ENCODE measurements at places on chromosomes 11 and 22.
A peak's percentile ranks its signal among the peaks of the same experiment; 100 is the strongest.

DNA sequence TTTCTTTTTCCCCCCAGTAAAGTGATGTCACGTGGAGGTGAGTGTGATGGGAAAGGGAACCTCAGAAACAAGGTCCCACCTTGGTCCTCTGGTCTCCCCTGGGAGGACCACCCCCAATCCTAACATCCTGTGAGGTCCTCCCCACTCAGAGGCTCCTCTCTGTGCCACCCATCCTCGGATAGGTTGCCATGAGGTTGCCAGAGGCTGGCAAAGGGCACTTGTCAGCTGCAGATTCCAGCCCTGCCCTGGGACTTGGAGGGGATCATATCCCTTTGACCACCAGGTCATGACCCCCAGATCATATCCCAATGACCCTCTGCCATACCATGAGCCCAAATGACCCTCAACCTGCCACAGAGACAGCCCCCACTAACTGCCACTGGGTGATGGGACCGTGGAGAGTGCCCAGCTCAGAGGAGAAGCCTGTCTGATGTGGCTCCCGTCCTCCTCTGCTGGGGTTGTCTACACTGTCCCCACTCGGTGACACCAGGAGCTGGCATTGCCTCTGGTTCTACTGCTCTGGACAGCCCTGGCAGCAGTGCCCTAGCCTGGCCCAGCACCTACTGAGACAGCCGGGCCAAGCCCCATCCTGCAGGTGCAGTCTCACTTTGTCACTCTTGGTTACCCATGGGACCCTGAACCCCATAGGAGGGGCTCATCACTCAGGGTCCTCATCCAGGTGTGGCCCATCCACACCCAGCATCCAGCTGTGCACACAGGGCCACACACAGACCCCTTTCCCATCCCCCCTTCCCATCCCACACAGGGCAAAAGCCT is 90.2 kb upstream of the KCNQ1OT1 start:
- peak; percentile 54 for DNase-seq

GRCh38 chr11:60615497-60615896 is 83.9 kb upstream of the MS4A8 start:
- DNase-seq: no peak

DNA sequence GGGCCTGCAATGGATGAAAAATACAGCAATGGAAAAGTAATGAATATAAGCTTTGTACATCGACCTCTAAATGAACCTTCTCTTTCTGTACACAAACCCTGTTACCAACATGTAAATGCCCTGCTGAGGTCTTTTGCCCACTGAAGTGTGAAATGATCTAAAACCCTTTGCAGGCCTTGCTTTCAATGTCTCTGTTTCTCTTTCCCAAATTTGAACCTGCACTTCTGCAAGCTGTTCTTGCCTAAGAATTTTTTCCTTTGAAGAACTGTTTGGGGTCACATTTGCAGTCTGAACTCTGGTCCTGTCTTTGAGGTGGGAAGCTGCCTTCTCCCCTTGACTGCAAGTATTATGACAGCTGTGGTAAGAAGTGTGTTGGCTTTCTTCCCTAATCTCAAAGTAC is 1237.1 kb downstream of the FAM181B start:
- DNase-seq: no peak

GRCh38 chr11:12019337-12019736 is 10.9 kb upstream of the DKK3 start:
- DNase-seq: no peak

GRCh38 chr22:47162865-47163264 is 400.4 kb downstream of the TBC1D22A start:
- DNase-seq: peak; percentile 56

DNA sequence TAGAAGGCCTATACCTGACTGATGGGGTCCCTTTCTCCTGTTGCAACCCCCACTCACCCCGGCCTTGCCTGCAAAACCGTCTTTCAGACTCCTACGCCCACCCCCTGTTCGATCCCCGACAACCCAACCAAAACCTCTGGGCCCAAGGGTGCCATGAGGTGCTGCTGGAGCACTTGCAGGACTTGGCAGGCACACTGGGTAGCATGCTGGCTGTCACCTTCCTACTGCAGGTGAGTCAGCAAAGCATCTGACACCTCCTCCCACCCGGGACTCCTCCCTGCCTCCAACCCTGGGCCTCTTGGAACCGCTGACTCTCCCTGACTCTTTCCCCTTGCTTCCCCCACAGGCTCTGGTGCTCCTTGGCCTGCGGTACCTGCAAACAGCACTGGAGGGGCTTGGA is 1.2 kb downstream of the ROM1 start:
- DNase-seq: no peak

GRCh38 chr11:132745306-132745705 is 787.0 kb downstream of the OPCML start:
- DNase-seq: no peak

DNA sequence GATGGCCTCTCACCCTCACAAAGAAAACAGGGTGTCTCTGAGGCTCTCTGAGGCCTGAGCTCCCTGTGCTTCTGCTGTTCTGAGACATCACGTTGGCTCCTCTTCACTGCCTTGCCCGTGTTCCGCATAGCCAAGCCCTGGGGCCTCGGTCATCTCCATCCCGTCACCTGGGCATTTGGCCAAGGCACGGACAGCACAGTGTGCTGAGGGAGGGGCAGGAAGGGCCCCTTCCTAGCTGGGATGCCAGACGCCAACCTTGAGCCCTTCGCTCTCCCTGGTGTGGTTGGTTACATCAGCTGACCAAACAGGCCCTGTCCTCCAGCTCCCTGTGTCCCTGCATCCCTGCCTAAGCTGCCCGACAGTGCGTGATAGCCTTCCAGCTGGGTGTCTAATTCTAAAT is 25.9 kb downstream of the MOV10L1 start:
- DNase-seq: peak; percentile 73

- no peak for DNase-seq
Observed at GRCh38 chr22:26806445-26807175, 149.2 kb downstream of the MIAT start.

- no peak for DNase-seq
Observed at GRCh38 chr11:75768909-75769771, 562 bp downstream of the DGAT2 start.

- no peak for DNase-seq
Observed at GRCh38 chr11:113345978-113346377, 31.6 kb downstream of the TTC12 start.

DNA sequence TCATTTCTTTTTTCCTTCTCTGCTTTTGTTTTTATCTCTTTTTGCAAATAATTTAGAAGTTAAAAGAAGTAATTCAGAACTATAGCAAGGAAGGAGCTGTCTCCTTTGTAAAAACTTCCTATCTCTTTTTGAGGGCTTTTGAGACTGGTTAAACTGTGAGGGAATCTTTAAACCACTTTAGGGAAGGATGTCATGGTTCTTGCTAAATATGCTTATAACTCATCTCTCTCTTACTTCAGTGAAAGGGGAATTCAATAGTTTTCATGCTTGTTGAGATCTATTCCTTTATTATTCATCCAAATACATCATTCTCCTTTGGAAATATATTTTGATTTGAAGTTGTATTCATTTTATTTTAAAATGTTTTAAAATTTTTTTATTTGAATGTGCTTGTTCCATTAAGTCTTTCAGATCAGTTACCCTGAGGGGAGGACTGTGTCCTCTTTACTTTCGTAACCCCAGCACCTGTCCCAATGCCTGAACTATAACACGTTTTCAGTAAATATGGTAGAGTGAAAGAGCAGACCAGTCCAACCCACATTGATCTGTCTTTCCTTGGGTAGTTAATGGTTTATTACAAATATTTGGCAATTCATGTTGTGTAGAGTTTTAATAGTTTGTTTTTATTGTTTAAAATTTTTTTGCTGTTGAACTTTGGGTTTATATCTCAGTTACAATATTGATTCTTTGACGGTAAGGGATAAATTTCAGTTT is 27.5 kb downstream of the AMOTL1 start:
- no peak for DNase-seq

- DNase-seq: no peak
Observed at GRCh38 chr11:859394-860131, 16.9 kb downstream of the TSPAN4 start.

DNA sequence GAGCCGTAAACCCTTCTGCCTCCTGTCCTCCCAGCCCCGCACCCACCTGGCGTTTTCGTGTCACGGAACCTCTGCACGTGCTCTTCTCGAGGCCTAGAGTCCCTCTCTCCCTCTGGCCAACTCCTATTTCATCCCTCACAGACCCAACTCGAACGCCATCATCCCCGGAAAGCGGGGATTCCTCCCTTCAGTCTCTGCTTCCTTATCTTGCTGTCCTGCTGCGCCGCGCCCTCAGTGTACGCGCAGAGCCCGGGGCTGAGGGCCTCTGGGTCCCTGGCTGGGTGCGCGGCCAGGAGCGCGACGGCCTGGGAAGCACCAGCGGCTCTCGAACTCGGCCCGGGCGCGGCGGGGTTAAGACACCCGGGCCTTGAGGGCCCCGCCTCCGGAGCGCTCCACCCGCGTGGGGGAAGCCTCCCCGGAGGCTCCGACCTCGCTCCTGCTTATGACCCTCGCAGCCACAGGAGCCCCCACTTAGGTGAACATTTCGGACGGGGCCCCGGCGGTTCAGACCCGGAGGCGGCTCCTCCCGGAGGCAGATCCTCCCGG is 398 bp upstream of the ATG16L2 start:
- DNase-seq: no peak

DNA sequence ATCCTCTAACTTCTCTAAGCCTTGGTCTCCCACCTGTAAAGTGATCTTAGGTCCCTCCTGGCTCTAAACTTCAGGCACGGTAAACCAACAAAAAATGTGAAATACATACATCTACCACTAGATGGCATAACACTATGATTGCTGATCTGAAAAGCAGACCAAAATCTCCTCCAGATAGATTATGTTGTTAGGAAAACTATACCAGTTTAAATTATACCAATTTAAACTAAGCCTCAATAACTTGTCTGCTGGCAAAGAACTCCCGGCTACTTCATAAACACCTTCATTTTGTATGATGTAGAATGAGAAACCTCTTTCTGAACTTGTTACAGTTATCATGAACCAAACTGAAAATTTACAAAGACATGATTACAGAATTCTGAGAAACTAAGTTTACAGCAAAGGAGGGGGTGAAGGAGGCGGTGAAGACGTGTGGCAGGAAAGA is 85.9 kb downstream of the SBF2 start:
- DNase-seq: no peak

- no peak for DNase-seq
Observed at GRCh38 chr11:123421589-123421988, 8.5 kb upstream of the GRAMD1B start.

GRCh38 chr22:39129746-39130145 is 22.7 kb downstream of the CBX7 start:
- no peak for DNase-seq

DNA sequence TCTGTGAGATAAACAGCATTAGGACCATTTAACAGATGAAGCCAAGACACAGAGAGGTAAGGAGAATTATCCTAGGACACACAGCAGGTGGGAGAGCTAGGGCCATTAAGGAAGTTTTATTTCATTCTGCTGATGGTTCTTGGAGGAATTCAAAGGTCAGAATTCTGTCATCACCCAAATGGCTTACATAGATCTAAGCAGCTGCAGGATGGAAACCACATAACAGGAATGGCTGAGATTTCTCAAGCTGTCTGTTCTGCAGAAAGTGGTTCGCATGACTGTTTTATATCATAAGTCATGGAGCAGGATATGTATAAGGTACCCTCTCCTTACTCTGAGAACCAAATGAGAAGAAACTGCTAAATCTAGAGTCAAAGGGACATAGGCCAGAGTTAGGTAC is 163.2 kb upstream of the NARS2 start:
- DNase-seq: no peak

GRCh38 chr11:60786811-60787567 is 1.9 kb downstream of the MS4A10 start:
- peak; percentile 34 for DNase-seq

GRCh38 chr11:57131080-57131790 is 50.5 kb upstream of the LRRC55 start:
- no peak for DNase-seq

DNA sequence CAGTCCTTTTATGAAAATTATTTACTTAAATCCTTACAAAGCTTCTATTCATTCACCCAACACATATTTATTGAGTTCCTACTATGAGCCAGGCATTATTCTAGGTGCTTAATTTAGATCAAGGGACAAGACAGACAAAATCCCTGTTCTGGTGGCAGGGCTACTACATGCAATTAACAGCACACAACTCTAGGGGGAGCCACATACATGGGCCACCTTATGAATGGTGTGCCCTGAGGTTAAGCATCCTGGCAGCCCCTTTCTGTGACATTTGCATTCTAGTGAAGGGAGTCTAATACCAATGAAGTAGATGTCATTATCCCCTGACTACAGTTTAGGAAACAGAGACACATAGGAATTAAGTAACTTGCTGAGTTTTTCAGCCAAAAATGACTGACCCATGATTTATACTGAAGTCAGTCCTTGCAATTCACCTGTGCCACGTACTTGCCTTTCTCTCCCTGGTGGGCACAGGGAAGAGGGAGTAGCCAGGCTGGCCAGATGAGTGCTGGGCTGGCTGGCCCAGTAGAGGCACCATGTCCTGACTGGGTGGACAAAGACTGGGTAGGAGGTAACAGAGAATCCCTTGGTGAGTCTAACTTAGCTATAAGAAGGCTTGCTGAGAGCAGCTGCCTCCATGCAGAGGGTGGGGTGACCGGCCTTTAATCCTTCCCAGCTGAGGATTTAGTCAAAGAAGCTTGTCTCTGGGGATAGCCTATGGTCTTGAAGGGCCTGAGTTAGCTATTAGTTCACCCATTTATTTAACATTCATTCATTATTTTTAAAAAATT is 52.0 kb upstream of the ELF5 start:
- DNase-seq: no peak

GRCh38 chr11:65026810-65027209 is 429 bp upstream of the SNX15 start:
- DNase-seq: no peak

GRCh38 chr11:11960687-11961086 is 47.7 kb downstream of the DKK3 start:
- no peak for DNase-seq

DNA sequence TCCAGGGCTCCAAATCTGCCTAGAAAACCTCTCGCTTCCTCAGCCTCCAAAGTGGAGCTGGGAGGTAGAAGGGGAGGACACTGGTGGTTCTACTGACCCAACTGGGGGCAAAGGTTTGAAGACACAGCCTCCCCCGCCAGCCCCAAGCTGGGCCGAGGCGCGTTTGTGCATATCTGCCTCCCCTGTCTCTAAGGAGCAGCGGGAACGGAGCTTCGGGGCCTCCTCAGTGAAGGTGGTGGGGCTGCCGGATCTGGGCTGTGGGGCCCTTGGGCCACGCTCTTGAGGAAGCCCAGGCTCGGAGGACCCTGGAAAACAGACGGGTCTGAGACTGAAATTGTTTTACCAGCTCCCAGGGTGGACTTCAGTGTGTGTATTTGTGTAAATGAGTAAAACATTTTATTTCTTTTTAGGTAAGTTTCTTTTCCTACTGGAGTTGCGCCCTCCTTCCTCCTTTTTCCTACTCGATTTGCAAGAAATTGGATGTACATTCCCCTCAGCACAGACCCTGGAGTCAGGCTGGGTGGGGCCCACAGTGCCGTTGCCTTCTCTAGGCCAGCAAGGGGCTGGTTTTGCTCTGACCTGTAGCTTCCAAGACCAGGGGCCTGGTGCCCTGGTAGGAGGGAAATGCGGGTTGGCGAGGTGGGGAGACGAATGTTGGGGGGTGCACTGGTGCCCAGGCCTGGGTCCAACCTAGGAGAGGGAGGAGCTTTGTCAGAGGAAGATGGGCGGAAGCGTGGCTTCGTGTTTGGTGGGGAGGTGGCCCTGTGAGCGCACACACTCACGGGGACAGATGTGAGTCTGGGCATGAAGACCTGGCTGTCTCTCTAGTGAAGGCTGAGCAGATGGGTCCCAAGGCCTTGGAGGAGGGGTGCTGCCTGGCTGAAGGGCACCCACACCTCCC is 50.6 kb downstream of the ST14 start:
- DNase-seq: no peak

- DNase-seq: peak; percentile 67
Observed at GRCh38 chr11:62575156-62575555, 1.5 kb upstream of the EEF1G start.
